ENCODE measurements at places on chromosomes 4 and X.

DNA sequence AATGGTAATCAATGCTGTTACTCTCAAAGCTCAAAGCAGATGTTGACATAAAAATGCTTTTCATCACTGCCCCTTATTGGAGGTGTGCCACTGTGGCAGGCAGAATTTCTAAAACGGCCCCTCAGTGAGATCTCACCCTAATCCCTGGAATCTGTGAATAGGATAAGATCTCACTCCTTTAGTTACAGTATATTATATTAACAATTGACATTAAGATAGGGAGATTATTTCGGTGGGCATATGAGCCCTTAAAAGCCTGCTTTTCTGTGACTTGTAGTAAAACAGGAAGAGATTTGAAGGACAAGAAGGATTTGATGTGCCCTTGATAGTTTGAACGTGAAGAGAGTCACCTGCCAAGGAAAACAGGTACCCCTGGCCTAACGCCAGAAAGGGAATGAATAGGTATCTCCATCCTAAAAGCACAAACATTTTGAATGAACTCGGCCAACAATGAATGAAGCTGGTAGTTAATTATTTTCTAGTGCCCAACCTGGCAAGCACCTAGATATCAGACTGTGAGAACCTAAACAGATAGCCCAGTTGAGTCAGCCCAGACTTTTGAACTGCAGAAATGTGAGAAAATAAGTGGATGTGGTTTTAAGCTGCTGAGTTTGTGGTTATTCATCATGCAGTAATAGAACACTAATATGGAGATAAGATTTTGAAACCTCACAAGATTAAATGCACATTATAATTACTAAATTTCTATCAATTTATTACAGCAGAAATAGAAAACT lies 881.6 kb downstream of the PCDH18 start:
- no peak for DNase-seq

GRCh38 chr4:139736661-139737060 lies 71.0 kb downstream of the MGST2 start:
- DNase-seq, result no peak

GRCh38 chr4:165724786-165725185 lies 148.3 kb upstream of the TLL1 start:
- DNase-seq, result no peak

GRCh38 chr4:88802138-88802537 lies 104.5 kb upstream of the NAP1L5 start:
- no peak for DNase-seq

GRCh38 chrX:44314259-44314734 lies 29.2 kb downstream of the EFHC2 start:
- DNase-seq, result peak; percentile 28

- DNase-seq, result peak; percentile 0
Observed at GRCh38 chr4:180636696-180637404, 1606.4 kb upstream of the TENM3 start.

DNA sequence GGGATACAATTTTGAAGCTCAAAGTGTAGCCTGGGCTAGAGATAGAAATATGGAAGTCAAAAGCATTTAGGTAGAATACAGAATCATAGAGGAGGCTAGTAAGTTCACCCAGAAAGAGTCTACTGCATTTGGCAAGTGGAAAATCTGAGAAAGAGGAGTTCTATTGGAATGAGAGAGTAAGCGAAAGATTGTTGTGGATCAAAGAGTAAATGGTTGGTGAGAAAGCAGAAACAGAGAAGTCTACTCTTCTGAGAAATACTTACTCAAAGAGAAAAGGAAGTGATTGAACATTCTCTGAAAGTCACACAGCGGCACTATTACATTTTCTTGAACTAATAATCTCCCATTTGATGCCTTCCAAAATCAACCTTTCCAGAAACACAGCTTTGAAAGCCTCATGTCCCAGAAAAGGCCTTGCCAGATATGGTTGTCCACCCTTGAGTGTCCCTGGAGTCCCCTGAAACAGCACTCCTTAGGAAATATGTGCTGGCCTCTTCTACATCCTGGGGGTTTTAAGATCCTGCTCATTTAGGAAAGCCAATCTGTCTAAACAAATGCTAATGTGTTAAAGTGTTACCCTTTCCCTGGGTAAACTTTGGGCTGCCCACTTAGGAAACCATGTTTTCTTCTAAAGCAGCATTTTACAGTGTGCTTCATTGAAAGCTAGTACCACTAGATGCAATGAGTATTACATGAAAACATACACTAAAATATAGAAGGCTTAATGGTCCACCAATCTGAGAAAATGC lies 132.6 kb downstream of the INPP4B start:
- DNase-seq, result no peak

GRCh38 chr4:177222781-177223180 lies 86.9 kb upstream of the NEIL3 start:
- no peak for DNase-seq

Data from stromal cell of bone marrow (primary cell).